ENCODE measurements at places on chromosomes 1 and 21.
A peak's percentile ranks its signal among the peaks of the same experiment; 100 is the strongest.

- H3K4me1 ChIP-seq: no peaks in the 10 kb centered on the region
- peaks cover 4% of the 10 kb centered on the region for H3K27me3 ChIP-seq
- no peaks in the 10 kb centered on the region for H3K36me3 ChIP-seq
- DNase-seq: no peak
- no peak overlapping the region for H3K27ac ChIP-seq
- H3K4me3 ChIP-seq: no peak overlapping the region
Observed at GRCh38 chr1:218363141-218363540, 18.0 kb downstream of the TGFB2 start.

DNA sequence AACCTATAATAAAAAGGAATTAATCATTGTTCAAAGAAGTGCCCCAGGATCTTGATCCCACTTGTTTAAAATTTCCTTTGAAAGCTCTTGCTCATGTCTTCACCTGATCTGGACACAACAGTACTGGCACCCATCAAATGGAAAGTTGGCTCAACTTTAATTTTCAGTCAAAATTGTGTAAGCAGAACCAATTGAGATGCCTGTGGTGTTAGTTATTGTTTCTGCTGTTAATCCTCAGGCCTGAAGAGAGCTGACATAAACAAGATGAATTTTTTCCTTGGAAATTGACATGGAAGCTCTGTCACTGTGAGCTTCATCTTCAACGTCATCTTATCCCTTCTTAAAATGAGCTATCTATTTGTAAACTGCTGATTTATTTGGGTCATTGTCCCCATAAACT lies 88.3 kb upstream of the TNFSF4 start:
- H3K27ac ChIP-seq: no peak overlapping the region
- DNase-seq: no peak
- peaks cover 4% of the 10 kb centered on the region for H3K27me3 ChIP-seq
- no peaks in the 10 kb centered on the region for H3K36me3 ChIP-seq
- no peak overlapping the region for H3K4me3 ChIP-seq

DNA sequence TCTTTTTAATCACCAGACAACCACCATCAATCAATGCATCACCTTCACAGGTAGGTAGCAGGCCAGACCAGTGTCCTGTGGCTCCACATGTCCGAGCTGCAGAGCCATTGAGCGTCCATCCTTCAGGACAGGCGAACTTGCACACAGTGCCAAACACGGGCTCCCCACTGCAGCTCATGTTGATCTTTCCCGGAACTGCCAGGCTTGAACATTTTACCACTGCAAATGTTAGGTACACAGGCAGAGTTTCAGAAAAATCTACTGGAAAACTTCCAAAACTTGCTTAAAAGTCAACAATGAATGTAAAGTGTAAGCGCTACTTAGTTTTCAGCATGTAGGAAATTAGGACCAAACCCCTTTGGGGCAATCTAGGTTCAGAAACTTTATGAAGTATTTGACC lies 6.6 kb downstream of the SELE start:
- H3K36me3 ChIP-seq: no peaks in the 10 kb centered on the region
- H3K4me3 ChIP-seq: no peak overlapping the region
- no peak overlapping the region for H3K27ac ChIP-seq
- peaks cover 2% of the 10 kb centered on the region for H3K27me3 ChIP-seq
- no peaks in the 10 kb centered on the region for H3K4me1 ChIP-seq

- H3K27ac ChIP-seq: no peak overlapping the region
- DNase-seq: no peak
- no peaks in the 10 kb centered on the region for H3K36me3 ChIP-seq
- peaks cover 5% of the 10 kb centered on the region for H3K4me1 ChIP-seq
Observed at GRCh38 chr1:178939338-178940067, 68.6 kb upstream of the ANGPTL1 start.

DNA sequence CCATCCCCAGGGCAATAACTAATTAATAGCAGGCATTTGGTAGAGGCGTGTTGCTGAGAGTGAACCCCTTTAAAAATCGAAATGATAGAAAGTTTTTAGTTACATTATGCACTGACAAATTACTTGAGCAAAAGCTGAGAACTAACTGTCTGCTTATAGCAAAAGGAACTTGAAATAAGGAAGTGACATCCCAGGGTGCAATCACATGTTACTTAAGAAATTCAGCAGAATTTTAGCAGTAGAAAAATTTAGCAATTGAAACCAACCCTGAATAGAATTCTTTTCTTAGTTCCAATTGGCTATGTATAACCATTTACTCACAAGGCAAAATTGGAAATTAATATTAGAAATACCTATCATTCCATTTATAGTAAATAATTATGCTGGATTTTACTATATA lies 139.5 kb upstream of the SAMSN1 start:
- H3K4me3 ChIP-seq: no peak overlapping the region
- no peak for DNase-seq
- H3K27ac ChIP-seq: no peak overlapping the region
- no peaks in the 10 kb centered on the region for H3K36me3 ChIP-seq
- H3K4me1 ChIP-seq: peaks cover 24% of the 10 kb centered on the region
- no peaks in the 10 kb centered on the region for H3K27me3 ChIP-seq

- no peaks in the 10 kb centered on the region for H3K27me3 ChIP-seq
- no peak overlapping the region for H3K4me3 ChIP-seq
- H3K27ac ChIP-seq: peak overlapping the region; percentile 31
- H3K36me3 ChIP-seq: peaks cover 60% of the 10 kb centered on the region
- H3K4me1 ChIP-seq: peaks cover 24% of the 10 kb centered on the region
Observed at GRCh38 chr1:156474966-156475365, 25.6 kb downstream of the MEF2D start.

GRCh38 chr1:27011058-27011764 lies 1.4 kb downstream of the TENT5B start:
- H3K4me1 ChIP-seq: peaks cover 4% of the 10 kb centered on the region
- no peak overlapping the region for H3K4me3 ChIP-seq
- no peaks in the 10 kb centered on the region for H3K36me3 ChIP-seq
- no peak overlapping the region for H3K27ac ChIP-seq
- no peak for DNase-seq

- peaks cover 5% of the 10 kb centered on the region for H3K36me3 ChIP-seq
- H3K4me1 ChIP-seq: peaks cover 29% of the 10 kb centered on the region
- peak overlapping the region; percentile 79 for H3K27ac ChIP-seq
- peak overlapping the region; percentile 92 for H3K4me3 ChIP-seq
- no peaks in the 10 kb centered on the region for H3K27me3 ChIP-seq
- peak; percentile 57 for DNase-seq
Observed at GRCh38 chr1:38872401-38873026, 634 bp downstream of the MYCBP start.

DNA sequence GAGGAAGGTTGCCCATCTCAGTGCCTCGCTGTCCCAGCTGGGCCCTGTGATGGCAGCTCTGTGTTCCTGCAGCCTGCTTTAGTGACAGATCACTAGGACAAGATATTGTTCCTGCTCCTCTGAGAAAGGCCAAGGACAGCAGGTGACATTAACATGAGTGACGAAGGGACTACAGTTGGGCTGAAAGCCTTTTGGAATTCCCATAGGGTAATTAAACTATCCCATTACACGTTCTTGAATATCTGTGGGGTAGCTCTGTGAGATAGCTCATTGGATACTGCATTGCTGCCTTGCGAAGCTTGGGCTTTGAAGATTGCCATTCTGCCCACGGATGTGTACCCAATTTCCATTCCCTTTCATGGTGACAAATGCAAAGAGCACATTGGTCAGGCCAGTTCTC lies 78.2 kb upstream of the COA6 start:
- H3K4me1 ChIP-seq: no peaks in the 10 kb centered on the region
- peaks cover under 1% of the 10 kb centered on the region for H3K27me3 ChIP-seq
- H3K27ac ChIP-seq: no peak overlapping the region
- H3K36me3 ChIP-seq: no peaks in the 10 kb centered on the region

DNA sequence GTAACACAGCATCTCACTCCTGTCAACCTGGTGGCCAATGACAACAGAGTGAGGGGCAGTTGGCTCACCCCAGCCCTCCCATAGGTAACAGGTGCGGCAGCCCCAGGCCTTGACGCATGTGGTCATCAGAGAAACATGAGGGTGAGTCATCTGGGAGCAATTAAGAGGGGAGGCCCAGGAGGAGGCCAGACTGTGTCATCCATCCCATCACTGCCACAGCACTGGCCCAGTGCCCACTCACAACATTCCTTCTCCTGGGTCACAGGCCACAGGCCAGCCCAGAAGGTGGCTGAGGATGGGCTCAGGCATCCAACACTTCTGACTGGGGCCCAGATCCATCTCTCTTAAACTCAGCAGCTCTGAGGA lies 17.1 kb downstream of the TEX35 start:
- no peaks in the 10 kb centered on the region for H3K27me3 ChIP-seq
- no peak overlapping the region for H3K4me3 ChIP-seq
- H3K27ac ChIP-seq: no peak overlapping the region
- H3K36me3 ChIP-seq: no peaks in the 10 kb centered on the region

DNA sequence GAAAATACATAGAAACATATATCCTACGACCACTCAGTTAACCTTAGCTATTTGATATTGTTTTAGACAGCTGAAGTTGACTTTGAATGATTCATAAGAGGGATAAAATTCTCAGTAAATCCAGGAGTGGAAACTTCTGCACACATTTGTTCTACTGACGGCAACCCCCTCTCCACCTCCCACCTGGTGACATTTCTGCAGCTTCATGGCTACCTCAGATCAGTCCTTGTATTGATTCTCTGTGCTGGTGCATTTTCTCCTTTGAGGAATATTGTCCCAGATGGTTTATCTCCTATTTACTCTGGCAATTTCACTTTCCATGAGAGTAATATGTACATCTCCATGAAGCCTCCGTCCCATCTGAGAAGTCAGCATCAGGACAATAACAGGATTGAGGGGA lies 57.7 kb upstream of the COA6 start:
- peaks cover 1% of the 10 kb centered on the region for H3K27me3 ChIP-seq
- peak overlapping the region; percentile 42 for H3K4me3 ChIP-seq

GRCh38 chr21:32461503-32461902 lies 49.0 kb downstream of the EVA1C start:
- no peak overlapping the region for H3K4me3 ChIP-seq
- no peak for DNase-seq
- H3K27ac ChIP-seq: no peak overlapping the region
- peaks cover 4% of the 10 kb centered on the region for H3K4me1 ChIP-seq

DNA sequence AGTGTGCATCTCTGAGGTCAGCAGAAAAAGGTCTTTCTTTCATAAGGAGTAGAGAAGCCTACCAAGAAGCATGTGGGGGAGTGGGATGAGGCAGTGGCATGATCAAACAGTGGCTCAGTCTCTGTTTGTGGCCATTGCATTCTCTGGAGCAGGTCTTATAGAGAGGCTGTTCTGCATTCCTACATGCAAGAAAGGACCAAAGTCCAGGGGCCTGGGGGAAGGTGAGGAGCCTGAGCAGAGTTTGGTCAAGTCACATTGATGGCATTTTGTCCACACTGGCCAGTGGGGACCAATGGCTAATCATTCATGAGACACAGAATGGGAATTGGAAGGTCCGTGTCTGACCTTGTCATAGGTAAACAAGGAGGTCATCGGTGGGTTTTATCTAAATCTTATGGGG lies 25.4 kb downstream of the MAP10 start:
- DNase-seq: no peak
- H3K4me3 ChIP-seq: no peak overlapping the region
- H3K4me1 ChIP-seq: peaks cover 5% of the 10 kb centered on the region
- H3K36me3 ChIP-seq: no peaks in the 10 kb centered on the region
- peaks cover 6% of the 10 kb centered on the region for H3K27me3 ChIP-seq

Data from activated CD4-positive, alpha-beta T cell treated with anti-CD3 and anti-CD28 coated beads for 36 hours (primary cell).